Endothelial cell of coronary artery (primary cell): ENCODE measurements at places on chromosomes 5 and 9. TPM values are rescaled to one million over a fixed set of nuclear protein-coding genes. Genes with fewer than 3 reads are reported as not detected.

Gene CHD1
- total RNA-seq, result 64.0 and 69.0 TPM in 2 replicates

Gene SPINK13
- total RNA-seq, result not detected in 2 replicates

Gene PPP2R2B
- total RNA-seq, result not detected in 2 replicates

Gene ENTREP1
- total RNA-seq, result 1.3 and 1.5 TPM in 2 replicates

Gene STK32A
- under 0.01 and 0.38 TPM in 2 replicates for total RNA-seq

Gene ZNF189
- 20.0 and 23.9 TPM in 2 replicates for total RNA-seq

Gene CYLC2
- total RNA-seq, result not detected in 2 replicates

Gene HCN1
- total RNA-seq, result not detected in 2 replicates

Gene PDE8B
- not detected in 2 replicates for total RNA-seq

Gene PCDHA5
- 0.09 TPM in 2 replicates for total RNA-seq

Gene PIP5K1B
- under 0.01 TPM in 1 of 2 replicates, not detected in the other for total RNA-seq

Gene NSG2
- total RNA-seq, result not detected in 2 replicates

Gene C5orf58
- total RNA-seq, result not detected in 2 replicates

Gene B4GALT1
- total RNA-seq, result 10.2 and 20.0 TPM in 2 replicates

Gene CCNH
- 97.6 and 105 TPM in 2 replicates for total RNA-seq

Gene HOMER1
- total RNA-seq, result 6.9 and 8.2 TPM in 2 replicates

Gene ABCA2
- 11.0 and 27.3 TPM in 2 replicates for total RNA-seq

Gene GLIPR2
- total RNA-seq, result 44.6 and 45.4 TPM in 2 replicates

Gene SPATA9
- total RNA-seq, result 0.18 TPM in 1 of 2 replicates, not detected in the other

Gene URM1
- 39.2 and 43.2 TPM in 2 replicates for total RNA-seq

Gene CCL27
- not detected in 2 replicates for total RNA-seq

Gene SERF1A
- 3.6 and 3.7 TPM in 2 replicates for total RNA-seq

Gene C1QTNF2
- total RNA-seq, result 0.09 TPM in 1 of 2 replicates, not detected in the other

Gene ANKRD20A1
- 0.36 and 1.7 TPM in 2 replicates for total RNA-seq

Gene NIPAL4
- total RNA-seq, result not detected in 2 replicates

Gene HSPB3
- total RNA-seq, result not detected in 2 replicates

Gene CDKN2B
- 7.6 and 9.8 TPM in 2 replicates for total RNA-seq

Gene MEF2C
- total RNA-seq, result 46.9 and 62.7 TPM in 2 replicates

Gene SLC6A3
- total RNA-seq, result not detected in 2 replicates
